Activated T-cell treated with anti-CD3 and anti-CD28 coated beads, Interleukin-2, amount 50 U/mL, for 1 hour (primary cell): ENCODE measurements at places on chromosomes 1 and 21.

GRCh38 chr1:215793180-215793579 is 226.1 kb downstream of the KCTD3 start:
- no peak for DNase-seq

DNA sequence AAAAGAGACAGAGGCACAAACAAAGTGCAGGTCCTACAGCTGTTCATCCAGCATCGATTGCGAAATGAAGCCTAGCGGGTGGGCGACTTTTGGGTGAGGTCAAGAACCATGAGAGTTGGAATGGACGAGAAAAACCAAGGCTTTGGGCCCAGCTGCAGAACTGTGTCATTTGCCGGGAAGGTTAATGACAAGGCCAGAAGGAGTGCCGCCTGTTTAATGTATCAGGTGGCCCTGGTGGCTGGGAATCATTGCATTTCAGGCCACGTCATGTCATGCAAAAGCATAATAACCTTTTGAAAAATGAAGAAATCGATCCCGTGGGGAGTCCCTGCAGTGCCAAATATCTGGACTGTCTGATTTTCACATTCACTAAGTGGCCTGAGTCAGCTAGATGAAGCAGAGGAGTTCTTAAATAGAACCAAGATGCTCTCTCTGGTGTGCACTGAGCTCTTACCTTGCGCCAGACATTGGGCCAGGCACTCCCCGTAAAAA is 8.1 kb upstream of the RCC2 start:
- DNase-seq, result no peak

GRCh38 chr1:47812904-47813514 is 184.2 kb downstream of the TRABD2B start:
- DNase-seq, result no peak

DNA sequence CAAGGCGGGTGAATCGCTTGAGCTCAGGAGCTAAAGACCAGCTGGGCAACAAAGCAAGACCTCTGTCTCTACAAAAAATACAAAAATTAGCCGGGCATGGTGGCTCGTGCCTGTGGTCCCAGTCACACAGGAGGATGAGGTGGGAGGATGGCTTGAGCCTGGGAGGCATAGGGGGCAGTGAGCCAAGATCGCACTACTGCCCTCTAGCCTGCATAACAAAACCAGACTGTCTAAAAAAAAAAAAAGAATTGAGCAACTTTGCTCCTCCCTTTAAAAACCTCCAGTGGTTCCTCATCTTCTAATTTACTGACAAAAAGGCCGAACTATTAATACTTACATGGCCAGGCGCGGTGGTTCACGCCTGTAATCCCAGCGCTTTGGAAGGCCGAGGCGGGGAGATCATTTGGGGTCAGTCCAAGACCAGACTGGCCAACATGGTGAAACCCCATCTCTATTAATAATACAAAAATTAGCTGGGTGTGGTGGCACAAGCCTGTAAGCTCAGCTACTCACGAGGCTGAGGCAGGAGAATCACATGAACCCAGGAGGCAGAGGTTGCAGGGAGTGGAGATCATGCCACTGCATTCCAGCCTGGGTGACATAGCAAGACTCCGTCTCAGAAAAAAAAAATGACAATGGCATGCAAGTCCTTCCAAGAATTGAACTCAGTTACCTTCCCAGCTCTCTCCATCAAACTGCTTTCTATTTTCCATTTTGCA is 4.4 kb downstream of the ACBD3 start:
- DNase-seq, result no peak

GRCh38 chr1:196462086-196462485 is 146.2 kb downstream of the KCNT2 start:
- no peak for DNase-seq
